AML-193 (cell line): ENCODE measurements at places on chromosomes 7 and 10.
A peak's percentile ranks its signal among the peaks of the same experiment; 100 is the strongest.

GRCh38 chr10:15370856-15371701 is at the start of gene FAM171A1:
Gene FAM171A1 (minus strand): TSS chr10:15371289. CDS start chr10:15371052, 237 bp downstream.
- no peak for DNase-seq

GRCh38 chr7:150910996-150911422 is 58.7 kb downstream of the AOC1 start:
- DNase-seq: no peak

- no peak for DNase-seq
Observed at GRCh38 chr7:155713384-155713783, 68.9 kb downstream of the RBM33 start.

GRCh38 chr7:148967032-148967372 is 61.3 kb downstream of the PDIA4 start:
- DNase-seq: no peak

GRCh38 chr7:25485026-25485425 is 256.7 kb upstream of the NPVF start:
- DNase-seq: no peak

GRCh38 chr10:129769381-129770116 is 194.5 kb downstream of the EBF3 start:
- DNase-seq: no peak

DNA sequence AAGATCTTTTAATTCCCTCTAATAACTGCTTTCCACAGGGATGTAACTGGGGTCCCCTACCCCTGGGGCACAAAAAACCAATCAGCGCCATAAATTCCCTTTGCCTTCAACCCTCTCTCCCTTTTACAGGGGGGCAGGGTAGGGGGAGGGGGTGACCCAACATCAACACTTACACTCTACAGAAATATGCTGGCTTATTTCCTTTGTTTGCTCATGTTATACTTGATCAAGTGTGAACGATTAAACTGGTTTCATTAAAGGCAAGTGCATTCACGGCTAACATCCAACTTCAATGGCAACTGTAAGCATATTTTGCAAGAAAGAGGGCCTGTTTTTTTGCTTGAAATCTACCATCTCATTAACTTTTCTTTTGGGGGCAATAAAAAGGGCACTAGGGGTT is 2.9 kb downstream of the CTBP2 start:
- no peak for DNase-seq

DNA sequence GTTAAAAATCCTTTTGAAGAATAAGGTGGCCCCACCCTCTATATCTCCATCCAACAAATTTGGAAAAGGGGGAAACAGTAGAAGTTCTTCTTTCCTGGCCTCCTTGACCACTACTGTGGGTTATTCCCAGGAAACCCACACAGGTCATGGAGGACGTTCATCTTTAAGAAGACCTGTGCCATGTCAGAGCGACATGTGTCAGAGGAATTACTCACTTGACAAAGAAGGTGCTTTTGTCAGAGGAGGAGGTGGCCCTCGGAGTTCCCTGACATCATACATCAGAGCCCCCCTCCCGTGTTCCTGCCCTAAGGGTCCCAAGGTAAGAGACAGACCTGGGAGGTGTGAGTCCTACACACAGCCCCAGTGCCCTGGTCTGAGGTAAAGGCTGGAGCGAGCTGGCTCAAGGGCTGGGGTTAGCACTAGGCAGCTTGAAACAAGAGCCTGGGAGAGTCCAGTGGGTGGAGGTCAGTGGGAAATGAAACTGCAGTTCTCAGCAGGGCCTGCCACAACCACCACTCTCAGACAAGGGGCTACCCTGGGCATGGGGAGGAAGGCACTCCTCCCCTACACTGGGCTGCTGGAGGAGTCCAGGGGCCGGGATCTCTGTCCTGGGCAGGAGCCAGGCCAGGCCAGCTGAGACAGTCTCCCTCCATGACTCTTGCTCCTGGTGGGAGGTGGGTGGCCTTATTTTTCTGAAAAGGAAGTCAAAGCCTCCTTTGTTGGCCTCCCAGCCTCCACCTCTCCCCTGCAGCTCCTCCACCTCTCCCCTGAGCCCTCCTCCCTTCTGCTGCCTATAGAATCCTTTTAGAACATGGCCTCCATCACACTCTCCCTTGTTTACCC is 21.8 kb upstream of the ZMIZ1 start:
- no peak for DNase-seq

DNA sequence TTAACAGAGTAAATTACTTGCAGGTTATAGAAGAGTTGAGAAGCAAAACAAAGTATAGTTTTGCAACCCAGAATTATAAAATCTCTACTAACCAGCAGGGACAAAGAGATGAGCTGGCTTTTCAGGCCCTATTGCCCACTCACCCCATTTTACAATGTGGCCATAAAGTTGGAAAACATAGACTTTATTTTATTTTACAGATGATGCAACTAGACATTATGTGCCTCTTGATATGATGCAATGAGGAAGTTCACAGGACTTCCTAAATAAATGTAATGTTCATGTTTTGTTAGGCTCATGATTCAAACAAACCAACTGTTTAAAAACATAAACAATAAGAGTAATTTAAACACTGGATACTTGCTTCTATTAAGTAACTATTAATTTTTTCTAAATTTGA is 141.1 kb upstream of the WNT16 start:
- peak; percentile 22 for DNase-seq

GRCh38 chr7:74258639-74259038 is 4.4 kb upstream of the RFC2 start:
- DNase-seq: no peak

DNA sequence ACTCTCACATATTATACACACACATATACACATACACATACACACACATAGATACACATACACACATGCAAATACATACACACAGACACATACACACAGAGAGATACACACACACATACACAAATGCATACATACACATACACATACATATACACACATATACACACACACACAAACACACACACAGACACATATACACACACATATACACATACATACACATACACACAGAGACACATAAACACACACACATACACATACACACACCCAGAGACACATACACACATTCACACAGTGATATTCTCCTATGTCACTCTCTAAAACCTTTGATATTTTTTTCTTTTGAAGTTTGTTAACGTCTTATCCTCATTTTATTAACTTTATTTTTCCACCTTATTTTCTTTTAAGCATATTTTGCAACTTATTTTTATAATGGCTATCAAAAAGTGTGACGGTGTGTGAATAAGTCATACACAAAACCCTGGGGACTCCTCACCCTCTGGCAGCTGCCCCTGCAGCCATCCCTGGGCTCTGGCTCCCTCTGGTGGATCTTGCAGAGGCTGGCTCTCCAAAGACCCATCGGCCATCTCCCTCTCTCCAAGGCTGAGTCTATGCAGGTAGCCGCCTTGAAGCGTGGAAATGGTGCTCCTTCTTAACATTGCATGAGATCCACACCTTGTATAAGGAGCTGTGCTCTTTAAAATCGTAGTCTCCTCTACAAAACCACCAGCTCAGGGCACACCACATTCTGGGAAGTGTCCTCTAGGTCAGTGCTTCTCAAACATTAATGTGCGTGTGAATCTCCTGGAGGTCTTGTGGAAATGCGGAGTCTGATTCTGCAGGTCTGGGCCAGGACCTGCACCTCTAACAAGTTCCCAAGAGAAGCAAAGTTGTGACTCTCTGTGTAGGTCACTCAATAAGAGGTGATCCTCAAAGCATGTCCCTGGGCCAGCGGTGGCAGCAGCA is 4.1 kb upstream of the C10orf120 start:
- peak; percentile 4 for DNase-seq

- DNase-seq: no peak
Observed at GRCh38 chr7:12761691-12762090, 74.3 kb downstream of the ARL4A start.

GRCh38 chr7:32204361-32205018 is 134.3 kb upstream of the PDE1C start:
- DNase-seq: peak; percentile 44

- DNase-seq: no peak
Observed at GRCh38 chr7:153190452-153190851, 430.9 kb downstream of the ACTR3B start.

DNA sequence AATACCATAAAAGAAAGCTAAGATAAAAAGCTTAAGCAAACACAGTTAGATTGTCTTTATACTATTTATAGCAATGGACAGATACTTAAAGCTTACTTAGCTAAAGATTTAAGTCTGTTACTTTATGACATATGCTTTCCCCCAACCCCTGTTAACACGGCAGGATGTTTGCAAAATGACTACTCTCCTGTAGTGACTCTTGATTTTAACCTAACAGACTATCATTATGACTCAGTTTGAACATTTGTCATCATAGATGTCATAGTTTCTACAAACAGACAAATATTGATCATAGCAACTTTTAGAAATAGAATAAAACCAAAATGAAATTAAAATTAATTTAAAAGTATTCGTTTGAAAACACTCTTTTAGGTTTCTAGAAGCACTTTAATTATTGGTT is 7.8 kb upstream of the COMMD3 start:
- no peak for DNase-seq
